IPS DF 6.9 (cell line): ENCODE measurements at places on chromosomes 7 and 10.

DNA sequence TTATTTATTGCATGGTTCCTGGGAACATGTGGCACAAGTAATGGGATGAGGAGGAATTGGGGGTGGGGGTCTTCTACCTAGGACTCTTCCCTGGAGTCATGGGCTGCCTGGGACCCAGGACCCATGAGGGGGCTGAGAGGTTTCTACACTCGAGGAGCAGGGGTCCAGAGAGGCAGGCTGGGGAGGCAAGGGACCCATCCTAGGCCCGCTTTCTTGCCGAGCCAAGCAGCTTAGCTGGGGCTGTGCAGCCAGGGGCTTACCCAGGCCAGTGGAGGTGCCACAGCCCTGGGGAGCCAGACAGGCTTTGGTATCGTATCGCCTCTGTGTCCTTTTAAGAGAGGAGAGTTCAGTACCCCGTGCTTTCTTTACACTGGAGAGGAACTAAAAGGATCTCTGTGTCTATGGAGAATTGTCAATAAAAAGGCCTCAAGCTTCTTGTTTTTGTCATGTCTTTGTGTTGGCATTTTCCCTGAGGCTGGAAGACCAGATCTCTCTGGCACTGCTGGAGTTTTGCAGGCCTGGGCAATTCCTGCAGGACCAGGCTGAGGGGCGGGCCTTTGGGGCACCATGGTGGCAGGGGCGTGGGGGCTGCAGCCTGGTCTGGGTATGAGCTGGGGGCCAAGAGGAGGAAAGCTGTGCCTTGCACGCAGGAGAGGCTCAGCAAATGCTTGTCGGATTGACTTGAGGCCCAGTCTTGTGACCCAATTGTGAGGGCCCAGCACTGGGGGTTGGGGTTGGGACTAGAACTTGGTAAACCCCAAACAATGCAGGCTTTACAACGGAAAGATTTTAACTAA lies 11.1 kb downstream of the SFRP5 start:
- DNase-seq = no peak

DNA sequence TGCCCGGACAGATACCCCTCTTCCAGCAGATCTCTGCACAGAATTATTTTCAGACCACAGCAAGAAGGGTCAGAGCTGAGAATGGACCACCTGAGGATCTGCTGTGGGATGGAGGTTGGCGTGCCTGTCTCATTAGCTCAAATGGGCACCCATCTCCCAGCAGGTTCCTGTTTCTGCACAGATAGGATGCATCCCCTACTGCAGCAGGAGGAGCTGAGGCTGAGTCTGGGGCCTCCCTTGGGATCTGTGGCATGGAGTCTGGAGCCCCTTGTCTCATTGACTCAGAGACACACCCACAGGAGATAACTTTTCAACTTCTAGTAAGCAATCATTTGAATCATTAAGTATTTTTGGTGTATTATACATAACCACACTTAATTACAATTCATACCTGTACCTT lies 212.7 kb downstream of the ADK start:
- DNase-seq = no peak

DNA sequence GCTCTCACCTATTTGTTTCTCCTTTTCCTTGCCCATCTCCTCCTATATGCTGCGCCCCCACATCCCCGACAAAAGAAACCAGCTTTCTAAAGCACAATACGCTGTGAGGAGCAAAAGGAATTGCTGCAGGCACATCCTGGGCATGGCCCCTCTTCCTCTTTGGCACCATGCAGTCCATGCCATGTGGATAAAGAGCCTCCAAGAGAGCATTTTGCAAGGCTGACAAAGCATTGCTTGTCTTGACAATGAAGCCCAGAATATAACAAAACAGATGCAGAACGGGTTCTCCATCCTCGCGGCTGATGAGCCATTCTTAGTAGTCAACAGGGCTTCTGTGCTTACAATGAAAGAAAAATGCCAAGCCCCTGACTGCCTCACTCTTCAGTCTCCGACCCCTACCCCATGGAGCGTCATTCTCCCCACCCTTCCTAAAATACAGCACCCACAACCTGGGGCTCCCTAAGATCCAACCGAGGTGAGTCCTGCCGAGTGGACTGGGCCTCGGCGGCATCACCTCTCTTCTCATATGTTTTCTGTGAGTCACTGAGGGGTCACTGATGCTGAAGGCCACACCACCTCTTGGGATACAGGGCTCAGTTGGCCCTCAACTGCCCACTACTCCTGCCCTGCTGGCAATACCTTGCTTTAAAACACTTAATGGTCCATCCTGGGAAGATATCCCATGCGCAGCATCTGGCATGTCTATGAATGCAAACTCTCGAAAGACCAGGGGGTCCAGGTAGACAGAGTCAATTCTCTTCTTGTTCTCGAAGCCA lies 47.5 kb downstream of the GSDME start:
- DNase-seq = no peak

DNA sequence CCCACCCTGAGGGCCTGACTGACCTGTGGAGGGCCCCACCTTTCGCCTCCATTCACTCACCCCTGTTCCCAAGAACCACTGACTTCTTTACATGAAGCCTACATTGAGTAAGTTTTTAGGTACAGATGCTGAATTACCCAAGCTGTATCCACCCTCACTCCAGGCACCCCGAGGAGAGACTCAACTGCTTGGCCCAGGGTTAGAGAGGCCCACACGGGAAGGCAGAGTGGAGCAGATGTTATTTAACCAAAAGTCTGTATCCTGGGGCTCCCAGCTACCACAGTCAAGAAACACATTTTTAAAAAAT lies 213.1 kb upstream of the FRMD4A start:
- DNase-seq = no peak

DNA sequence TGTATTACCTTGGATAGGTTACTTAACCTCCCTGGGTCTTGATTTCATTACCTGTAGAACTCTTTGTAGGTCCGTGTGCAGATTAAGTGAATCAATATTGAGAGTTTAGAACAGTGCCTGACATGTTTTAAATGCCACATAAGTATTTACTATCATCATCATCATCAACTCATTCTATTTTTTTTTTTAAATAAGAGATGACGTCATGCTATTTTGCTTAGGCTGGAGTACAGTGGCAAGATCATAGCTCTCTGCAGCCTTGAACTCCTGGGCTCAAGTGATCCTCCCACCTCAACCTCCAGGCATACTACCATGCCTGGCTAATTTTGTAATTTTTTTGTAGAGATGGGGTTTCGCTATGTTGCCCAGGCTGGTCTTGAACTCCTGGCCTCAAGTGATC lies 132.0 kb upstream of the FZD8 start:
- no peak for DNase-seq

DNA sequence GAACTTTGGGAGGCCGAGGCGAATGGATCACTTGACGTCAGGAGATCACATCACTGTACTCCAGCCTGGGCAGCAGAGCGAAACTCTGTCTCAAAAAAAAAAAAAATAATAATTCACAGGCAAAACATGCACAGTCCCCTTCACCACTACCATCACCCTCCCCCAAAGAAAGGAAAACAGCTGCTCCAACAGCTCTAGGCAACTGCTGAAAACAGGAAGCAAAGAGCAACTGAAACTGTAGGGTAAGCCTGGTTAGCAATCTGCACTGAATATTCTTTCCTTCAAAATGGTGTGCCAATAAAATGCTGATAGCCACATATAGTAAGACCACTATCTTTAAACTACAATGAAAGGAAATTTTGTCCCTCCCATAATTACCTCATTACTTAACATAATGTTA lies 11.8 kb downstream of the NT5C2 start:
- no peak for DNase-seq

DNA sequence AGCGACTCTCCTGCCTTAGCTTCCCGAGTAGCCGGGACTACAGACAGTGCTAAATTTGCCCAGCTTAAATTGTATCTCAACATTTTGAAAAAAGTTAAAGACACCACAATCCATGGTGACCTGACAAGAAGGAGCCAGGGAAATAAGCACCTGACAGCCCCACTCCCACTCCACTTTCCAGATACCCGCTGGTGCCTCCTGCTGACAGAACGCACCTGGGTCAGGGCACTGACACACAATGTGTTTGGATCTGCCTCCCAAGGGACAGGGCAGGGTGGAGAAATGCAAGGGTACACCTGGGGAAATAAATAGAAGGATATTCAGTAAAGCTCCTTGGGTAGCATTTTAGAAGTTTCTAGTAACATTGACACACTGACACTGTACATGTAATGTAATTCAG lies 58.9 kb upstream of the OPN4 start:
- no peak for DNase-seq

- no peak for DNase-seq
Measured at GRCh38 chr10:88433565-88434186, 149.4 kb downstream of the RNLS start.

DNA sequence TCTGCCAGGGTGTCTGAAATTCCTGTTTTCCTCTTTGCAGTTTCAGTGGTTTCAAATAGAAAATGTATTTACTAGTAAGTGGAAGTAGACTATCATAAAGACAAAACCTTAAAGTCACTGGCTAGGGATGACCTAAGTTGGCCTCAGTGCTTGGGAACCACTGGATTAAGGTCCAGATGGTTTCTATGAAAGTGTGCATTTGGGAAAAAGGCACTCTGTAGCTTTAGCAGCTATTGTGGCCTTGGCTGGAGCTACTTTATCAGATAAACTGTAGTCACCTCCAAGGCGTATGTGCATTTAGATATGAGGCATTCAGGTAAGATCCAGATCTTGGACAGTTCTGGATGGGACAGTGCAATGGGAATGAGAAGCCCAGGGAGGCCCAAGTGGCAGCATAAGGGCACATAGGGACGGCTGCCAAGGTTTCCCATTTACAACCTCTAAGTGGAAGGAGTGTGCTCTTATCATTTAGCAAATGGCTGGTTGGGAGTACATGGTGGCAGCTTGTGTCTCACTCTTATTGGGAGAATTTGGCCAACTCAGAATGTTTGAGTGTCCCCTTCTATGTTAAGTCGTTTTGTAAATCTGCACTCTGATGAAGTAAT lies 185.6 kb downstream of the LRMDA start:
- DNase-seq = no peak

DNA sequence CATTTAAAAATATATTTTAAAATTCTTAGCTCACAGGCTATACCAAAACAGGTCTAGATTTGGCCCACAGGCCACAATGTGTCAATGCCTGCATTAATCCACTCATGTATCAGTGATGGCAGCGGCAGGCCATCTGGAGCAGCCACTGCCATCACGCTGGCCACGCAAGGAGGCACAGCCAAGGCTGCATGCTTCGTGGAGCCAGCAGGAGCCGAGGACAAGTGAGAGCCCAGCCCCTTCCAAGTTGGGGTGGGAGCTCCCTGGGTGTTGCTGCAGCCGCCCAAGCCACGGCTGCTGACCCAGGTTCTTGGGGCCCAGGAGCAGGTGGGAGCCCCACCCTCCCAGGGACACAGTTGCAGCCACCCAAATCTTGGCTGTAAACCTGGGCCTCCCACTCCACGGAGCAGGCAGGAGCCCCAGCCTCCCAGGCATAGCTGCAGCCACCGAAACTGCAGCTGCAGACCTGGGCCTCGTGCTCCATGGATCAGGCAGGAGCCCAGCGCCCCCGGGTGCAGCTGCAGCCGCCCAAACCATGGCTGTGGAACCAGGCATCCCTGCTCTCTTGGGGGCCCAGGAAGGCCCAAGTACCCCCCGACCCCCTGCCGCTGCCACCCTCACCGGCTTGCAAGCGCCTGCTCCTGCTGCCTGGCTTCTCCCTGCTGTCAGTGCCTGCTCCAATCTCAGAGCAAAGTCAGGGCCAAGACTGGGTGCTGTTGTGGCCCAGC lies 87.3 kb upstream of the CACUL1 start:
- no peak for DNase-seq

DNA sequence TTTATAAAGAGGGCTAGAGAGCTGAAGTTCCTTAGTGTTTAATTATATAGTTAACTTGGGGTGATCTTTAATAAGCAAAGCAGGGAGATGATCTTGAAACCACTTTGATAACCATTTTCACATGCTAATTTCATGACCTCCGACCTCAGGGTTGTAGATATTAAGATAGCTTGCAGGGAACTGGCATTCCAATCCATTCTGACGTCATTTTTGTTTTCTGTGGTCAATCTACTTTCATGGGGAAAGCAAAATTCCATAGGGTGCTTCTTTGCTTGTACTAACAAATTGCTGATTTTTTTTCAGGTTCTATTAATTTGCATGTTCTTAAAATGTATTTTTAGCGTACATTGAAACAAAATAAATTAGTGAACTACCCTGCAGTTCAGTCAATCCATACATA lies 139.3 kb downstream of the CDCA7L start:
- no peak for DNase-seq

- no peak for DNase-seq
Measured at GRCh38 chr7:27235387-27236311, 7.0 kb upstream of the EVX1 start.

DNA sequence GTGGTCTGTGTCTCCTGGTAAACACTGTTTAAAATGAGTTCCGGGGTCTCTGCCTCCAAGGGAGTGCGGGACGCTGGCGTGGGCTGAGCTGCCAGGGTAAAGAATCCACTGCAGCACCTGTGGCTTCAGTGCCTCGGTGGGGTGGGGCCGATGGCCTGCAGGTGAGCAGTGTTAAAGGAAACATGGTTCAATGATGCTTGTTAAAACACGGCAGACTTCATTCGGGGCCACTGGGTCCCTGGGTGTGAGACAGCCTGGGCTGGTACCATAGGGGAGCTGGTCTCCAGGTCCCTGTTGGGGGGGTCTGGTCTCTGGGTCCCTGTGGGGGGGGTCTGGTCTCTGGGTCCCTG lies 24.9 kb upstream of the KNDC1 start:
- no peak for DNase-seq

- DNase-seq = no peak
Measured at GRCh38 chr10:53003094-53003493, 230.5 kb upstream of the MBL2 start.

GRCh38 chr7:21149809-21150208 lies 278.1 kb upstream of the SP4 start:
- no peak for DNase-seq

GRCh38 chr10:33800545-33800944 lies 466.1 kb upstream of the NRP1 start:
- no peak for DNase-seq

DNA sequence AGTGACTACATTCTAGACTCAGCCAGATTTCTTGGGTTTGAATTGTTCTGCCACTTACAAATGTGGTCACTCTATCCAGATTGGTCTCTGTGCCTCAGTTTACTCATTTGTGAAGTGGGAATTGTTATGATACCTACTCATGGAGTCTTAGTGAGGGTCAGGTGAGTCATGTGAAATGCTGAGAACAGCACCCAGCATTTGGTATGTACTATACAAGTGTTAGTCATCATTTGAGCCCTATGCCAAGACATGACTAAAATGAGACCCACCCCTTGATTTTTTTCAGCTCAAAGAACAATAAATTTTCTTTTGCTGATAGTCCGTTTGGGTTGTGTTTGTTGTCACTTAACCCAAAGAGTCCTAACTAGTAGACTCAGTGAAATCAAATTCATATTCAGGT lies 92.8 kb downstream of the CHN2 start:
- no peak for DNase-seq

- no peak for DNase-seq
Measured at GRCh38 chr7:139114585-139114984, 5.1 kb upstream of the ZC3HAV1 start.

DNA sequence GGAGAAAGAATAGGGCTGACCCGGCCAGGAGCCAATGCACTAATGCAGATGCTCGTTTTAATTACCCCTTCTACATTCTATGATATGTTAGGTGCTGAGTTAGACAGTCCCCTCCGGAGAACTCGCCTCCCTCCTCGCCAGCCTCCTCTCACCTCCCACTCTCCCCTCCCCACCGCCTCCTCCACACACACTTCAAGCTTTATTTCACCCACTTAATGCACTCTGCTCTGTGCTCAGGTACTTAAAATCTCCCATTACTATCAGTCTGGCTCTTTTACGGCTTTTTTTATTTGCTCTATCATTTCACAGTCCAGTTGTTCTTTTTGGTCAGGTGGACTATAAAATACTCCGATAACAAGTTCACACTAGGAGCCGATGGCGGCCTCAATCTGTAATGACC lies 231.6 kb downstream of the TEX36 start:
- no peak for DNase-seq

GRCh38 chr7:74579800-74580685 lies 77.5 kb upstream of the GTF2I start:
- DNase-seq = no peak
